ENCODE measurements at places on chromosomes 11 and 22.

DNA sequence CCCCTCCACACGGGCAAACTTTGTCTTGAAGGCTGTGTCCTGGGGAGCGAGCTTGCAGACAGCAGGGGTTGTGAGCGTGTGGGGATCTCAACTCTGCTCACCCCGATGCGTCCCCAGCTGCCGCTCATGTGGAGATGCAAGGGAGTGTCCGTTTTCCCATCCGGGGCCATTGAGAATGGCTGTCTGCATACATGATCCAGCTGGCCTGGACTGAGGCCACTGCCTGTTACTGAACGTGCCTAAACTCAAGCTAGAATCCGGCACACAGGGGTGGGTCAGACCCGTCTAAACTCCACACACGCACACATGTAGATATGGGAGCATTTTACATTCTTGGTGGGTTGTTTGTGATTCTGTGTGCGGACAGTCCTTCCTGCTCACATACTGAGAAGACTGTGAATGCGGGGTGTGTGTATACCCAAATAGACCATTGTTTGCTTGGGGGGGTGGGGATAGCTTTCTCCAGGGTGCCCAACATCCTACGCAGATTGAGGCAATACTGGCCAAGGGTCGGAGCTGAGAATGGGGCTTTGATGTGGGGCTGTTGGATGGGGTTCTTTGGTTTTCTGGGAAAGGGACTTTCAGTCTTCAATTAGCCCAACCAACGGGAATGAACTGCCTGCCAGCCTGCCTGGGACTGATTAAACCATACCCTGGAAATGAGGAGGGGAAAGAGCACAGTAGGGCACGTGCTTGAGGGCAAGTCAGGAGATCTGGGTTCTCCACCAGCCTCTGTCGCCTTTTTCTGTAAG is 60.4 kb downstream of the ST3GAL4 start:
- DNase-seq = no peak

- DNase-seq = no peak
Measured at GRCh38 chr11:44973632-44974401, 23.1 kb upstream of the TP53I11 start.

GRCh38 chr11:24509114-24509513 is 12.3 kb downstream of the LUZP2 start:
- no peak for DNase-seq

GRCh38 chr11:132008872-132009271 is 638.5 kb downstream of the NTM start:
- DNase-seq = no peak

- peak; percentile 37 for DNase-seq
Measured at GRCh38 chr11:122157653-122158161, 41.7 kb upstream of the BLID start.

GRCh38 chr22:22166941-22167713 is 77.5 kb upstream of the VPREB1 start:
- no peak for DNase-seq
